Epithelial cell of alveolus of lung (primary cell): ENCODE measurements at places on chromosomes 13 and 19. TPM values are rescaled to one million over a fixed set of nuclear protein-coding genes. Genes with fewer than 3 reads are reported as not detected.

ZNF525 gene
- total RNA-seq, result 1.2 and 2.5 TPM in 2 replicates

CCDC169 gene
- total RNA-seq, result 0.91 and 2.8 TPM in 2 replicates

TCF3 gene
- total RNA-seq, result 118 and 363 TPM in 2 replicates

ZIC5 gene
- not detected in 2 replicates for total RNA-seq

GTF2F1 gene
- total RNA-seq, result 37.9 and 71.2 TPM in 2 replicates

RRAS gene
- 64.0 and 122 TPM in 2 replicates for total RNA-seq

RNF225 gene
- total RNA-seq, result 2.0 TPM in 1 of 2 replicates, not detected in the other

VSTM1 gene
- not detected in 2 replicates for total RNA-seq

UNC13A gene
- 0.08 and 2.5 TPM in 2 replicates for total RNA-seq

QPCTL gene
- total RNA-seq, result 13.1 and 17.5 TPM in 2 replicates

SLC39A3 gene
- total RNA-seq, result 32.1 and 44.2 TPM in 2 replicates

ZNF723 gene
- total RNA-seq, result not detected in 2 replicates

NOTCH3 gene
- 34.8 and 56.3 TPM in 2 replicates for total RNA-seq

TMEM147 gene
- 85.7 and 102 TPM in 2 replicates for total RNA-seq

KLF5 gene
- 0.72 and 5.8 TPM in 2 replicates for total RNA-seq

ZNF835 gene
- 0.13 and 0.64 TPM in 2 replicates for total RNA-seq

RUBCNL gene
- not detected in 2 replicates for total RNA-seq

CD209 gene
- total RNA-seq, result not detected in 2 replicates

LRP3 gene
- total RNA-seq, result 36.7 and 48.1 TPM in 2 replicates

GPR4 gene
- total RNA-seq, result 0.26 and 0.48 TPM in 2 replicates

GIPR gene
- 1.7 TPM in 1 of 2 replicates, not detected in the other for total RNA-seq

ZNF181 gene
- 8.5 and 19.0 TPM in 2 replicates for total RNA-seq

SELENOV gene
- not detected in 2 replicates for total RNA-seq

LILRB5 gene
- total RNA-seq, result not detected in 2 replicates

CYP4F12 gene
- not detected in 2 replicates for total RNA-seq

PBX4 gene
- total RNA-seq, result 0.13 and 6.0 TPM in 2 replicates

KLK3 gene
- total RNA-seq, result not detected in 2 replicates

CYSLTR2 gene
- 1.6 TPM in 1 of 2 replicates, not detected in the other for total RNA-seq

ZSCAN4 gene
- not detected in 2 replicates for total RNA-seq

C1QTNF9 gene
- total RNA-seq, result not detected in 2 replicates

INSR gene
- 6.3 and 14.9 TPM in 2 replicates for total RNA-seq

SERP2 gene
- total RNA-seq, result 2.9 and 9.3 TPM in 2 replicates

HIPK4 gene
- total RNA-seq, result under 0.01 TPM in 1 of 2 replicates, not detected in the other

BRSK1 gene
- total RNA-seq, result 6.3 and 16.0 TPM in 2 replicates

PGPEP1 gene
- total RNA-seq, result 11.3 and 19.0 TPM in 2 replicates

SLC15A1 gene
- not detected in 2 replicates for total RNA-seq

MCF2L gene
- total RNA-seq, result 0.39 and 0.80 TPM in 2 replicates

ACTL9 gene
- not detected in 2 replicates for total RNA-seq

TBXA2R gene
- 0.40 and 3.0 TPM in 2 replicates for total RNA-seq

ACER1 gene
- total RNA-seq, result not detected in 2 replicates

FOXA3 gene
- 0.13 TPM in 1 of 2 replicates, not detected in the other for total RNA-seq

LILRB3 gene
- not detected in 2 replicates for total RNA-seq

ATP4B gene
- not detected in 2 replicates for total RNA-seq

ELANE gene
- 15.0 TPM in 1 of 2 replicates, not detected in the other for total RNA-seq

IL11 gene
- total RNA-seq, result 12.8 and 57.4 TPM in 2 replicates

CEACAM3 gene
- not detected in 2 replicates for total RNA-seq

TEAD2 gene
- total RNA-seq, result 56.4 and 70.2 TPM in 2 replicates

URAD gene
- total RNA-seq, result not detected in 2 replicates

TUBA3C gene
- total RNA-seq, result not detected in 2 replicates

ATP11A gene
- 8.4 and 11.9 TPM in 2 replicates for total RNA-seq

SIGLECL1 gene
- not detected in 2 replicates for total RNA-seq

TLE2 gene
- total RNA-seq, result 3.9 and 29.4 TPM in 2 replicates
